Right cardiac atrium (tissue), 5 donors: ENCODE measurements at places on chromosomes 16 and 17.

DNA sequence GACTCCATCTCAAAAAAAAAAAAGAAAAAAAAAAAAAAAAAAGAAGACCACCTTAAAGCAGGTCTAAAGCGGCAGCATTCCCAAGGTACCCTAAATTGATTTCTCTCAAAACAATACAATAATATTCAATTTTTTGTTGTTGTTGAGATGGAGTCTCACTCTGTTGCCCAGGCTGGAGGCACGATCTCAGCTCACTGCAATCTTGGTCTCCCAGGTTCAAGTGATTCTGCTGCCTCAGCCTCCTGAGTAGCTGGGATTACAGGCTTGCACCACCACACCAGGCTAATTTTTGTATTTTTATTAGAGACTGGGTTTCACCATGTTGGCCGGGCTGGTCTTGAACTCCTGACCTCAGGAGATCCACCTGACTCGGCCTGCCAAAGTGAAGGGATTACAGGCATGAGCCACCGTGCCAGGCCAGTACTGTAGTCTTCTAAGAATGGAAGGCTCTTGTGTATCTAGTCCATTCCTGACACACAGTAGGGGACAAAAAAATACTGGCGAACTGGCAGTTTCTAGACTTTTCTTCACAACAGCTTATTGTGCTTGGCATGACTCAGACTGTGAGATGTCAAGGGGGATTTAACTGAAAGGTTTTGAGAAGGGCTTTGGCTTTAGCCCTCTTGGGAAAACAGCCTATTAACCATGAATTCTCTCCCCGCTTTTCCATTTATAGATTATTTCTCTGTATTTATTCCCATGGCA lies 17.3 kb downstream of the CDR2 start:
- DNase-seq: no peak

- no peak for DNase-seq
Observed at GRCh38 chr17:60076811-60077210, 1.9 kb downstream of the HEATR6 start.

GRCh38 chr16:57533431-57534336 lies 2.7 kb downstream of the CCDC102A start:
- DNase-seq: no peak

DNA sequence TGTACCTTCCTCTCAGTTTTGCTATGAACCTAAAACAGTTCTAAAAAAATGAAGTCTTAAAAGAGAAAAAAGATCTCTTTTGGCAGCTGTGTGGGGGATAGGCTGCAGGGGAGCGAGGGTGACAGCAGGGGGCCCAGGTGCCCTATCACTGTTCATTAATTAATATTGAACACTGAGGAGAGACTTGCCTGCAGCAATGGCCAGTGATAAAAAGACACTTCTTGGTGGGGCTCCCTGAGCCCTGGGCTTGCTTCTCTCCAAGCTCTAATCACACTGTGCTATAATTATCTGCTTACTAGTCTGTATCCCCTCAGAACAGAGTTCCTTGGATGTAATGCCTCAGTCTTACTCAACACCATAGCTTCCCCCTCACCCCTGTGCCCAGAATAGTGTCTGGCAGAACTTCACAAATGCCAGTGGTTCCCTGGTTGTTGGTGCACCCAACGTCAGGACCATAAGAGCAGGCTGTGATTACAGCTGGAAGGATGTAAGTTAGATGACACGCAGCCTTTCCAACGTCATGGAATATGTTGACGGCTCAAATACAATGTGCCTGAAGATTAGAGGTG lies 52.0 kb upstream of the IRX6 start:
- DNase-seq: no peak

DNA sequence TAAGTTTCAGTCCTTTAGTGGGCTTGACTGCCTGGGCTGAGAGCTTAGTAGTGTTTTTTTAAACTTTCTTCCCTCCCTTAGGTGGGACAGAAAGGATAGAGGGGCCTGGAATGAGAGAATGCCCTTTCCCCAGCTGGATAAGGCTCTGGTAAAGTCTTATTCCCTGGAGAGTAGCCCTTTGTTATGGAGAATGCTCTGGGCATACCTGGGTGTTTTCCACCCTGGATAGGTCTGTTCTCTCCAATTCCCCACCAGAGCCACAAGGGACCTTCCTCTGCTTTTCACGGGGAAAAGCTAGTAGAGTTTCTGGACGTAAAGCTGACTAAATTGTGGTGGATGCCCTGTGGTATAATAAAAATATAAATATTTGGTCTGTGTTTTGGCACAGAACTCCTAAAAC lies 164.1 kb downstream of the HS3ST4 start:
- DNase-seq: no peak

DNA sequence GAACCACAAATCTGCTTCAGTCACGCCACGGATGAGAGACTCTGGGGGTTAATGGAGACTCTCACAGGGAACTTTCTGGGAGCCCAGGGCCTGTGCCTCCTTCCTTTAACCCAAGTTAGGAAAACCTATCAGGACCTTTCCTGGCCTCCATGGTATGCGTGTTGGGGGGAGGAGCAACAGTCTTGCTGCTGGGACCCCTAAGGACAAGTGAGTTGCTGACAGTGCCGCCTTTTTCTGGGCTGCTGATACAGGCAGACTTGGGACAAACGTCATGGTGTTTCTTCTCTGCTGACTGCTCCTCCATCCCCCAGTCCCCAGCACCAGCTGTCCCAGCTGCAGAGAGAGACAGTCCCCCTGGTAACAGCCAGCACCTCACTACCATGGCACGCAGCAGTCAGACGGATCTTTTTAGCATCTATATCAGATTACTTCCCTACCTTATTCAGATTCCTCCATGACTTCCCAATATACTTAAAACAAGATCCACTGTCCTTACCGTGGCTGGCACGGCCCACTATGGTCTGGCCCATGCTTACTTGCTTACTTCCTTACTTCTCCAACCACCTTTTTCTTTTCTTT lies 6.5 kb downstream of the DPEP2NB start:
- no peak for DNase-seq

GRCh38 chr17:27591986-27592385 lies 39.0 kb upstream of the LGALS9 start:
- DNase-seq: no peak

DNA sequence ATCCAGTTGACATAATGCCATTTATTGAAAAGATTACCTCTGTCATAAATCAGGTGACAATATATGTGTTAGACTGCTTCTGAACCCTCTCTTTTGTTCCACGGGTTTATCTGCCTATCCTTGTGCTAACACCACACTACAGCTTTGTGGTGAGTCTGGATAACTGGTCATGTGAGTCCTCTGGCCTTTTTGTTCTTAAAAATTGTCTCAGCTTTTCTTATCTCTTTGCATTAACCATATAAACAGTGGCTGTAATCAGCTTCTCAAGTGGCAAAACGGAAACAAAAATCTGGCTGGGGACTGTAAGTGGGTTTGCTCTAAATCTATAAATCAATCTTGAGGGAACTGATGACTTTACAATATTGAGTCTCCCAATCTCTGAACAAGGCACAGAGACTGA lies 44.6 kb downstream of the STX8 start:
- no peak for DNase-seq

DNA sequence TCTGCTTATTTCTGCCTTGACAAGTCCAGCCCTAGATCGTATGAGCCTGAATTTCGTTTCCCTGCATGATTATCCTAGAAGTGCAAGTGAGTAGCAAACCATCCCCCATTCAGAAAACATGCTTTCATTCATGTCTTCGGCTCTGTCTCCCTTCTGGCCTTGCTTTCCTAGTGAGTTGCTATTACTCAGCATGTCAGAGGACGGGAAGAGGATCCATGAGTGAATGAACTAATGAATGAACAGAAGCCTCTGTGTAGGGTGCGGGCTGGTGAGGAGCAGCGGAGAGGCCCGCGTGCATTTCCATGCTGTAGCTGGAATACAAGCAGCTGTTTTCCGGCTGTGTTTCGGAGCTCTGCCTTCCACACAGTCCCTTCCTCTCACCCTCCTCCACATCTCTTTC lies 155.7 kb upstream of the NOL11 start:
- DNase-seq: no peak

GRCh38 chr16:48498769-48499631 lies 111.0 kb downstream of the N4BP1 start:
- peak; percentile 48 for DNase-seq
